Activated effector memory CD4-positive, alpha-beta T cell treated with Interleukin-2 at 50 U/mL for 16 hours (primary cell): ENCODE measurements at places on chromosomes 5 and 9.

DNA sequence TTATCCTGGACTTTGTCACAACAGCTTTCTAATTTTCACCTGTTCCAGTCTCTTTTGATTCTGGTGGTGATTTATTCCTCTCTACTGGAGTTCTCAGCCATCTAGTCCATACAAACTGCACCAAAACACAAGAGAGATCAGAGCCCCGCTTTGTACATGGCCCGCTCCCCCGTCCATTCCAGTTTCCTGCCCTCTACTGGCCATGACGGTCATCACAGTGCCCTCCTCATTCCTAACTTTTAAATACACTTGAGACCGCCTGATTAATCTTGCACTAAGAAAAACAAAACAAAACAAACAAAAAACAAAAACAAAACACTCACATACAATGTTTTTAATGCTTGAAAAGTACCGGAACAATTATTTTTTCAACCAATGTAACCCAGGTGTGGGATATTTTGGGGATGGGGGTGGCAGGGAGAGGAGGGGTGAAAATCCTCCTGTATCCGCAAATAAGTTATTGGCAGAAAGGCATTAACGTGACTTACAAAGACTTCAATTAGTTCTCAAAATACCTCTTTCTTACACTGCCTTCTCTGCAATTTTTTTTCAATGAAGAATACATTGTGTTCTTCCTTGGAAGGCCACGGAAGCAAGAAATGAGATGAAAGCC lies 84.8 kb upstream of the PAM start:
- DNase-seq: no peak

DNA sequence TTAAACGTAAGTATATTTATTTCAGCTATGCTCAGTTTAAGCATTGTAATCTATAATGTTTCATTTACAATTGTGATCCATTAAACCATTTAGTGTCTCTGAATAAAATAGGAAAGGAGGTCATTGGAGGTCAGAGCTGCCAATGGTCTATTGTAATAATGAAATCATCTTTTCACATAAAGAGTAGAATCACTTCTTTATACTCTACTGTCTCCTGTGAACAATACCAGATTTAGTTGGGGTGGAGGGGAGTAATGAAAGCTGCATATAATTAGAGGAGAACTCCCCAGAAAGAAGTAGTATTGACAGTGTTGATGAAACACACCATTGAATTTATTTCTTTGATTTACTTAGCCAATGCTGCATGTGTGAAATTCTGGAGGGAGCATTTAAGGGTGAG lies 35.1 kb upstream of the ZFYVE16 start:
- DNase-seq: no peak

DNA sequence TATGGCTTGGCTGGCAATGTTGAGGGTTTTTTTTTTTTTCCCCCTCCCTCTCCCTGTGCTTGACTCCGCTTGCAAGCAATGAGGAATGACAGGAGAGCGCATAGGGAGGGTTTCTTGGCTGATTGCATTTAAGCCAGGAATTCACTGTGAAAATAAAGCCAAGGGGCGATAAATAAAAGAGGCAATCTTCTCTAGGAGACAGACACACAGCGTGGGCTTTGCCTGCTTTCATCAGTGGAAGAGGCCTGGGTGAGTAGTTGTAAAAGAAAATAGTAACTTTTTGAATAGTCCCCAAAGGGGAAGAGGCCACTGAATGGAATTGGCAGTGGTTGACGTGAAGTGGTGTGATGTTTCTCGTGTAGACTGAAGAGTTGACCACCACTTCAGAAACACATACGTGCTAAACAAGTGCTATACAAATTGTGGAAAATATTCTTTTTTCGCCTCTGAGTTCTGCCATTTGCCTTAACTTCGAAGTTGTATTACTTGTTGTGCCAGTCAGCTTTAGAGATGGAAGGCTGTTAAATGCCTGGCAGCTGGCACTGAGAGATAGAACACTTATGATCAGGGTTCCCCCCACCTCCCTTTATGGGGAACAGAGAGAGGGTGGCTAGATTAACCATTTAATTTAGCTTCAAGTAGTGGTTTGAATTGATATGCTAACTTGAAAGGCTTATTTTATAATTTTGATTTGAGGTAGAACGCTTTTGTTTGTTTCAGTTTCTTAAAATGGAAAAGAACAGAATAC lies 3.0 kb downstream of the ZSWIM6 start:
- no peak for DNase-seq

GRCh38 chr5:89280103-89281037 lies 397.4 kb upstream of the MEF2C start:
- no peak for DNase-seq

DNA sequence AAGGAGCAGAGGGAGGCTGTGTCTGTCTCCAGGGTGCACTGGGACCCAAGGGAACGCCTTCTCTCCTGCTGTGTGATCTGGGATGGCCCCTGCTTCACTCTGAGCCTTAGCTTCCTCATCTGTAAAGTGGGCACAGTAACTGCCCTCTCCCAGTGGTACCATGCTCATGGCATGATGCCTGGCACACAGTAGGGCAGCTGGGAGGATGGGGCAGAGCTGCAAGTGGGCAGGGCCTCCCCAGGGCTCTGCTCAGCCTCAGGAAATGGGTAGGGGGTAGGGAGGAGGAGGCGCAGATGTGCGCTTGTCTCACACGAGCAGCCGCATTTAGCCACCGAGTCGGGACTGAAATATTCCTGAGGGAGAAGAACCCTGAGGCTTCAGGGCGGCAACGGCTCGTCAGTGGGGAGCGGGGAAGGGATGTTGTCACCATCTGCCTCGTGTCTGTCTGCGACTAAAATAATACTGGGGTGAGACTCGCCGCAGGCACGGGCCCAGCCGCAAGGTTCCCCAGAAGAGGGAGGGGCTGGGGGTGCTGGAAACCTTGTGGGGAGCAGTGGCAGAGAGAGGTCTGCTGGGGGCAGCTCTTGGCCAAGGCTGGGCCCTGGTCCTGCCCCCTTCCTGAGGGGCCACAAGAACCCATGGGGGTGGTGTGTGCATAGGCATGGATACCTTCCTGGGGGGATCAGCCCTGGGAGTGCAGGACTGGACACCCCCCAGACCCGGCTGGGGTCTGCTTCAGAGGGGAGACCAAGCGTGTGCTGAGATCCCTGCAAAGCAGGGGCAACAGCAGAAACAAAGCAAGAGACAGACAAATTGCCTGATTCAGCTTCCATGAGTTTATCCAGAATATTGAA lies 55.2 kb upstream of the PSD2 start:
- DNase-seq: no peak

DNA sequence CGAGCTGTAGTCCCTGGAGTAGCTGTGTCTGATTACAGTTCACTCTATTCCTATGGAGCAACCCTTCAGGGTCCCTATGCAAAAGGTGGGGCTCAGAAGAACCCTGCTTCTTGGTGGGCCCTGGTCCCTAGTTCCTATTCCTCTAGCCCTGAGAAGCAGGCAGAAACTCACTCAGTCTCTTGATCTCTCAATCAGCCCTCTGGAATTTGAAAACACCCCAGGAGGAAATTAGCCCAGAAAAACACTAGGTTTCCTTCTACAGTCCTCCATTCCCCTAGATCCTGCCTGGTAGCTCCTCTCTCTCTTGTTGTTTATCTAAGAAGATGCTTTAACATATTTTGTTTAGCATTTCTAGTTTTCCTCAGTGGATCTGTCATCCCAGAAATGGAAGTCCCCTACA lies 7.6 kb downstream of the RGS3 start:
- no peak for DNase-seq

GRCh38 chr5:75460942-75461610 lies 50.4 kb downstream of the CERT1 start:
- no peak for DNase-seq

GRCh38 chr5:89133129-89133528 lies 250.1 kb upstream of the MEF2C start:
- no peak for DNase-seq

- DNase-seq: no peak
Observed at GRCh38 chr9:86529496-86530275, 175.5 kb upstream of the TUT7 start.

- DNase-seq: no peak
Observed at GRCh38 chr5:154706416-154706815, 48.8 kb upstream of the LARP1 start.

- no peak for DNase-seq
Observed at GRCh38 chr9:31253800-31254762, 1130.4 kb upstream of the ACO1 start.

GRCh38 chr5:140399979-140400729 lies 1.5 kb upstream of the ANKHD1 start:
- no peak for DNase-seq

GRCh38 chr5:144088206-144089064 lies 82.0 kb downstream of the YIPF5 start:
- no peak for DNase-seq

DNA sequence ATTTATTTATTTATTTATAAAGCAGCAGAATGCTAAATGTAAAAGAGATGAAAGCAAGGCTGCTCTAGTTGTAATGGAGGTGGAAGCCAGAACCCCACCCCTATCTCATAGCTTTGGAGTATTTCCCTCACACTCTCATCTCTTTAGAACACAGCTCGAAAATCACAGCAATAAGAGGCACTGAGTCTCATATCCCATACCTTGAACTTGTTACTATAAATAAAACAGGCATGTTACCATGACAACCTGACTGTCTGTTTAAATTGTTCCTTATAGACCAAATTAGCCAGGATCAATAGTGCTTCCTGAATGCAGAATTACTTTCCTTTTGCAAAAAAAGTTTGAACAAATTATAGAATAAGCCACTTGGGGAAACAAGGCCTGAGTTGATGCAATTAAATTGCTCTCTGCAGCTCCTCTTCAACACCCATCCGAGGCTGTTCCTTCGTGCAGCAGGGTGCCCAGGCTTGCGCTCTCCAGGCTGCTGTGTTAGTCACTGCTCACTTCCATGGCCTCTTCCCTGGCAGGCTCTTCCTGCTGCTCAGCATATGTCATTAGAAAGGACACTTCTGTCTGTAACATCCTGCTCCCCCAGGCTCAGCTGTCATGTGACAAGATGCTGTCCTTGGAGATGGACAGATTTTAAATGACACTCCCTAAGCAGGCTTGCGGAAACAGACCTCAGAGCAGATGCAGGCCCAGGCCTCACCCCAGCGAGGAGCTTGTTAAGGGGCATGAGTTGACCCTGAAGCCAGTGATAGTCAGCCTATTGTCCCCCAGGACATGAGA lies 120.2 kb downstream of the CARTPT start:
- no peak for DNase-seq

- DNase-seq: no peak
Observed at GRCh38 chr9:75051285-75051684, 23.2 kb upstream of the CARNMT1 start.

DNA sequence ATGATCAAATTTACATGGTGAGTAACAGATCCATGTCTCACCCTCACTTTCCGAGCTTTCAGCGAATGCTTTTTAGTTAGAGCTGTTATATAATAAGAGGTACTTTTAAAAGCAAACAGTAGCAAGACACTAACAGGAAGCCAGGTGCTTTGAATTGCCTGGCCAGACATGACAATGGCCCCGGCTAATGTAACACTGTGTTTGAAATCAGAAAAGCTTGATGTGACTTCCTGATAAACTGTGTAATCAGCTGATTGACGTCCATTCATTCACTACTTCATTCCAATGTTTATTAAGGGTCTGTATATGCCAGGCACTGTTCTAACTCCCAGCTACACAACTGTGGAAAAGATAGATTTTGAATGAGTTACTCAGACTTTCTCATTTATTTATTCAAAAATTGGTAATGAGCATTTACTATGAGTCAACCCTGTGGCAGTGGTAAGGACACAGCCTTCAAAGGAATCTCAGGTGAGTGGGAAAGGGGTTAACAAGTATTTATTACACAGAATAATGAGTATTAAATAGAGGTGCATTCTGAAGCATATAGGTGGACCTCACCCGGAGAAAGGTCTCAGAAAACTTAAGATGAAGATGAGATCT lies 26.6 kb downstream of the DPYSL3 start:
- no peak for DNase-seq

- no peak for DNase-seq
Observed at GRCh38 chr9:4573634-4574389, 83.5 kb downstream of the SLC1A1 start.

DNA sequence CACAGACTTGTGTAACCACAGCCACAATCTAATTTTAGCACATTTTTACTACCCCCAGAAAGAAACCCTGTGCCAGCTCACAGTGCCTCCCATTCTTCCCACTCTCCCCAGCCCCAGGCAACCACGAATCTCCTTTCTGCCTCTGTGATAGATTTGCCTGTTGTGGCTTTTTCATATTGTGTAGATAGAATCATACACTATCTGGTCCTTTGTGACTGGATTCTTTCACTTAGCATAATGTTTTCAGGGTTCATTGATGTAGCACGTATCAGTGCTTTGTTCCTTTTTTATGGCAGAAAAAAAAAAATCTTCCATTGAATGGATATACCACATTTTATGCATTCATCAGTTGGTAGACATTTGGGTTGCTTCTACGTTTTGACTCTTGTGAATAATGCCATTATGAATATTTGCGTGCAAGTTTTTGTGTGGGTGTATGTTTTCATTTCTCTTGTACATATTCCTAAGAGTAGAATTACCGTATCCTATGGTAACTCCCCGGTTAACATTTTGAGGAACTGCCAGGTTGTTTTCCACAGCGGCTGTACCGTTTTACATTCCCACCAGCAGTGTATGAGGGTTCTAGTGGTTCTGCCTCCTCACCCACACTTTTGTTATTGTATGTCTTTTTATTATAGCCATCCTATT lies 64.5 kb downstream of the RCL1 start:
- no peak for DNase-seq

DNA sequence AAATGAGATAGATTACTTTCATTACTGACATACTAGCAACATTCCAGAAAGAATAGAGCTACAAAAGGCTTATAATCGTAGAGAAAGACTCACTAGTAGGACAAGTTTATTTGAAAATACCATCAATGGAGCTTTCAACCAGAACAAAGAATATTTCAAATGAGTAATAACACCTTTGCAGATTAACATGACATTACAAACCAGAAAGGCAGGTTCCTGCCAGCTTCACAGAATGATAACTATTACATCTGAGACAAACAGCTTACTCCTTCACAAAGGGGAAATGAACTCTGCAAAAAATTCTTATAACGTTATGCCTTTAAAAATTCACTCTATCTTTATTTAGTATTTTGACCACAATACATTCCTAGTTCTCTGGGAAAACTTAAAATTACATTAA lies 103.1 kb downstream of the EPB41L4A start:
- no peak for DNase-seq

GRCh38 chr5:12901696-12902095 lies 997.5 kb upstream of the CTNND2 start:
- no peak for DNase-seq

DNA sequence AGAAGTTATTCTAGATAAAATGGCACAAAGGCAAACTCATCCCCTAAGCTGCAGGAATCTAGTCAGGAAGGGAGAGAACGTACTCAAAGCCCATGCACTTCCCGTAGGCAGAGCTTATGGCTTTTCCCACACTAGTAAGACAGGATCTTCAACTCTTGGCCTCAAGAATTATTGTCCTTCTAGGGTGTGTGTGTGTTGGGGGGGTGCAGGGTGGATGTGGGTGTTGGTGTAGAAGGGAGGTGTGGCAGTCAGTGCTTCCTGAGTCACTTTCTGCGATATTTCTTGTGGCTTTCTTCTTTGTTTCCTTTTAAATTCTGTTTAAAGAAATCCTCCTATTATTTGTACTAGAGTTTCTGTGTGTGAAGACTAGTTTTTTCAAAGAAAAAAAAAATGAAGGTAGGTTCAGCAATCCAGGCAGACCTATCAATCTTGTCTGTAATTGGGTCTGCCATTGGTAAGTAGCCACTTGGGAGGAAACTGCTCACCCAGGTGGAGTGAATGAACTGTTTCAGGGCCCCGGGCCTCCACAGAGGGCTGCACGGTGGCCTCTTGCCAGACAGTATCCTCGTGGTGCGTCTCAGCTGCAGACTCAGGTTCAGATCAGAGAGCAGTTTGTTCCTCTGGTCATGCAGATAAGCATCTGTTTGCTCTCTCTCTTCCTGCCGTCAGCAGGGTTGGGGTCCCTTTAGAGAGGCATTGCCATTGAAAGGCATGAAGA lies 131.9 kb downstream of the NPR3 start:
- no peak for DNase-seq

- DNase-seq: no peak
Observed at GRCh38 chr9:115672477-115673316, 480.9 kb upstream of the PAPPA start.
